NCI-H1092 treated with DMSO at 0.1 percent for 48 hours (cell line): ENCODE measurements at places on chromosomes 5 and 9.

DNA sequence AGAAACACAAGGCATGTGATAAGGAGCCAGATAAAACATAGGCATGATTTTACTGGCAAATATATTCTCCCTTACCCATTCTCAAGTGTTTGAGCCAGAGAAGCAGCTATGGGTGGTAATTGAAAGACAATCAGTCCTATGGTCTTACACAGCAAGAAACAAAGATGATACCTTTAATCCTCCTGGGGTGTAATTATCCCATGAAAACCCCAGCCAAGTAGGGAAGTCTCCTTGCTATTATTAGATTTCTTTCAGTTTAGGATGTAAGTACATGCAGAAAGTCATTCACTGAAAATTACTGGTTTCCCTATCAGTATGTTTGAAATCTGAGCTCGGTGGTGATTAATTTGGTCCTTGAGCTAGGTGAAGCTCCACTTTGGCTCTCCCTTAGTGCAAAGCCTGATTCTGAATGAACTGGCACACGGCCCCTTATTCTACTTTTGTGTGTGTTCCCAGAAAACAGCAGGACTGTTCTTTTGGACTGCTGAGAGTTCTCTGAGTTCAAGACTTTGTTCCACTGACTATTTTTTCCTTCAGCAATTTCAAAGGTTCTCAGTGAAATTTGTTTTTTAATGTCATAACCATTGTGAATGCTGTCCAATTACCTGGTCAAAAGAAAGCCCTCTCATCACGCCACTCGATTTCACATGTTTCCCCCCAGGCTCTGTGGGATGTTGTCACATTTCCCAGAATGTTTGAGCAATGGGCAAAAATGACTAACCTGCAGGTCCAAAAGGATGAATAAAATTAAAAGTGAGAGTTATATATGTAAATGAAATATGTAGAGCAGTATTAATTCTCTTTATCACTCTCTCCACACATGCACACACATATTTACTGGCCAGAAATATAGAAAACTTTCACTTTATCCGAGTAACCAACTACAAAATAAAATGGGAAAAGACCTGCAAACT lies 343.0 kb downstream of the RAB3C start:
- DNase-seq = peak; percentile 28

- no peak for DNase-seq
Observed at GRCh38 chr5:64210866-64211265, 45.2 kb downstream of the RNF180 start.

GRCh38 chr5:146690880-146691355 lies 174.9 kb upstream of the GPR151 start:
- no peak for DNase-seq

- DNase-seq = peak; percentile 20
Observed at GRCh38 chr9:73845954-73846690, 651.0 kb upstream of the RORB start.

DNA sequence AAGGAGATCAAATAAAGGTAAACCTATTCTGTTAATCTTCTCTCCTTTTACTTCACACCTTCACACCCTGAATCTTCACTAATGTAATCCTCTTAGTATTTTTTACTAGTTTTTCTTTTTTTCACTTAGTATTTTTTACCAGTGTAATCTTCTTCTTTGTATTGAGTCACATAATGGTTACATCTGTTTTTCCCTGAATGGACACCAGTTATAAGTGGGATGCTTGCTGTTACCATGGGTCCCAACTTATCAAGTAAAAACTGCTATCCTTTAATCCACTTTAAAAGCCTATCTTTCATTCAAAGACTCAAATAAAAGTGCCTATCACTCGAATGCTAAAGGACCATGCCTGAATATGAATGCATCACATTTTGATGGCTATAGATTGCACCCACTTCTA lies 15.1 kb downstream of the ZFAND5 start:
- DNase-seq = no peak

DNA sequence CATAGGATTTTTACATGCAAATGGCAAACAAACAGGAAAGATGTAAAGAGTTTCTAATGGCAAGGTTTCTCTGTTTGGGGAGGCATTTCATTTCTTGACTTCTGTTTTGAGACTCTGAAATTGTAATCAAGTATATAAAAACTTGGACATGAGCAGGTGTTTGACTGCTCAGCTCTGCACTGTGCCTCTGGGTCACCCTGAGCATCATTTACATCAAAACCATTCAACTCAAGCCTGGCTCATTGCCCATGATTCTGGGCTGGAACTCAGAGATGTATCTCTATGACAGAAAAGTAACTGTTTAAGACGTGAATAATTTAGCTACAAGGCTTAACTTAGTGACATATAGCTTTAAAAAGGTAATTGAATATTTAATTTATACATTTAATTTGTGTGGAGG lies 1402.4 kb upstream of the NUDT12 start:
- DNase-seq = no peak

DNA sequence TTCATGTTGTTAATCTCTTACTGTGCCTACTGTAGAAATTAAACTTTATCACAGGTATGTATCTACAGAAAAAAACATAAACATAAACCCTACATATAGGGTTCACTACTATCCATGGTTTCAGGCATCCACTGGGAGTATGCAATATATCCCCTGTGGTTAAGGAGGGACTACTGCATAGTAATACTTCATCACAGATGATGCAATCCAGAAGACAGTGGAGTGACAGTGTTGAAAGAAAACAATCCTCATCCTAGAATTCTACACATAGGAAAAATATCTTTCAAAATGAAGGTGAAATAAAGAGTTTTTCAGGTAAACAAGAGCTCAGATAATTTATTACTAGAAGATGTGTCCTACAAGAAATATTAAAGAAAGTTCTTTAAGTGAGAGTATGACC lies 105.9 kb downstream of the HOMER1 start:
- DNase-seq = no peak

DNA sequence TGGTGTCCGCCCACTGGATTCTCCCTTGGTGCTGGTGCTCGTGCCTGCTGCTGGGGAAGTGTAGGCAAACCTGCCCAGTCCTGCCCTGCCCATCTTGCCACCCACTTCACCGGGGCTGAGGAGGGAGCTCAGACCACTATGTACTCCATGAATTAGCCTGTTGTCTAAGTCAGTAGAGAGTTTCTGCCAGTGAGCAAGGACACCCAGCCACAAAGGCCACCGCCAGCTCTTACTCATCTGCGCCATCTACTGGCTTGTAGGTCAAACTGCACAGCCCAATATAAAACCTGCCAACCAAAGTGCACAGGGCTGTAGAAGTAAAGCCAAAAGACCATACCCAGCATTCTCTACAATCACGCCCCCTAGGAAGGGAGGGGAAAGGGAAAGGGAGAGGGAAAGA lies 102.3 kb downstream of the GLIS3 start:
- no peak for DNase-seq

DNA sequence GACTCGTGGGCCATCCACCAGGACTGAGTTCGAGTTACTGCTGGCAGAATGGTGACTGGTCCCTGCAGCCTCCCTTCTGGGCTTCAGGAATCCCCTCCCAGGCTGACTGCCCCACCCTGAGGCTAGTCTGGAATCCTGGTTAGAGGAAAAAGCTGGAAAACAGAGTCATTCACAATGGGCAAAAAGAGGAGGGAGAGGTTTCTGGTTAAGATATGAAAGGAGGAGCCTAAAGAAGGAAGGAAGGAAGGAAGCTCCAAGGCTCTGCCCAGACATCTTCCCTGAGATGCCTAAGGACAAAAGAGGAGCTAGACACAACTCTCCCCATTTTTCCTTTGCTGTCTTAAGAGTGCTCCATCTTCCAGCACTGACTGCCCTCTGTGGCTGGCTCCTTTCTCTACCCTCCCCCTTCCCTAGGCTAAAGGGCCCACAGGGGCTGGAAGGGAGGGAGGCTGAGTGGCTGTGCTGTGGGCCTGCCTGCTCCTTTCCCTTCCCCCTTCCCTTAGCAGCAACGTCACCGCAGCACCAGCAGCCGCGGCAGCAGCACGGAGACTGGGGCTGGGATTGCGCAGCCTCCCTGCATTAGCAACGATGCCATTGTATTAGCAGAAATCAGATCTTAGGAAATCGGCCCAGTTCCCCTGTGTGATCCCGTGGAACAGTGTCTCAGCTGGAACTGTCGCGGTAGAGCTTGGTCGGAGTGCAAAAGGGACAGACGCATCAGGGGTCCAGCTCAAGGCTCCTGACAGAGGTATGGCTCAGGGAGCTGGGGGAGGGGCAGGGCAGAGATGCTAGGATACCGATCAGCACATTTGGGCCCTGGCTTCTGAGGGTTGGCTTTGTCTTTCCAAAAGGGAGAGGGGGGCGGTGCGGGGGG lies 48.7 kb downstream of the RUSC2 start:
- no peak for DNase-seq

- no peak for DNase-seq
Observed at GRCh38 chr9:133458643-133459312, 1.0 kb upstream of the CACFD1 start.

DNA sequence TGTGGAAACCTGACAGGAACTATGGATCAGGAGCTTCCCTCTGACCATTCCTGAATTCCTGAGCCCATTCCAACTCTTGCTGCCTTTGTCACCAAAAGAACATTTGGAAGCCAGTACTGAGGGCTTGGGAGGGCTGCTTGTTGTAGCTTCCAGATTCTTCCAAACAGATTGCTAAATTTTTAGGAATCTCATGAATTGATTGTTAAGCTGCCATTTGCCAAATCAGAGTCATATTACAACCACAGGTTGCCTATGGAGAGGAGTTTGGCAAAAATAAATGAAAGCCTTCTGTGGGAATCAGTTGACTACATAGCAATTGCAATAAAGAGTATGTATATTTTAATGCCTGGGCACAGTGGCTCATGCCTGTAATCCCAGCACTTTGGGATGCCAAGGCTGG lies 39.2 kb upstream of the SLC28A3 start:
- DNase-seq = no peak

GRCh38 chr5:7941692-7942091 lies 72.7 kb downstream of the MTRR start:
- peak; percentile 25 for DNase-seq

DNA sequence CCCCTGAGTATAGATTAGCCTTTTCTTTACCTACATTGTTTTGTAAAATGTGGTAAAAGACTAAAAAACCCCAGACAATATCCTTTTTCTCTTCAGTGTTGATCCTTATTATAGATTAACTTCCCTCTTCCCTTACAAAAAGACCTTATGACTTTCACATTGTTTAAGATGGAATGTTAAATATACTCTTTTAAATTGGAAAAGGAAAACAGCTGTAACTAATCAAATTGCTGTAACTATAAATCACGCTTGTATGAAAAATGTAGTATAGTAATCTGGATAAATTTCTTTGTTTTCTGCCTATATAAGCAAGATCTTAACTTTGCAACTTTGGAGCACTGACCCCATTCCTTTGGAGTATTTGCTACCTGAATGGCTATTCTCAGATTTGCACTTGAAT lies 383.1 kb downstream of the FAM170A start:
- no peak for DNase-seq

GRCh38 chr9:34884747-34885189 lies 73.3 kb upstream of the PHF24 start:
- DNase-seq = no peak

- DNase-seq = peak; percentile 93
Observed at GRCh38 chr5:2751592-2752021, at the start of gene IRX2. Gene IRX2, minus strand, starts transcription at chr5:2751677. Its CDS starts 264 bp downstream, at chr5:2751413.

DNA sequence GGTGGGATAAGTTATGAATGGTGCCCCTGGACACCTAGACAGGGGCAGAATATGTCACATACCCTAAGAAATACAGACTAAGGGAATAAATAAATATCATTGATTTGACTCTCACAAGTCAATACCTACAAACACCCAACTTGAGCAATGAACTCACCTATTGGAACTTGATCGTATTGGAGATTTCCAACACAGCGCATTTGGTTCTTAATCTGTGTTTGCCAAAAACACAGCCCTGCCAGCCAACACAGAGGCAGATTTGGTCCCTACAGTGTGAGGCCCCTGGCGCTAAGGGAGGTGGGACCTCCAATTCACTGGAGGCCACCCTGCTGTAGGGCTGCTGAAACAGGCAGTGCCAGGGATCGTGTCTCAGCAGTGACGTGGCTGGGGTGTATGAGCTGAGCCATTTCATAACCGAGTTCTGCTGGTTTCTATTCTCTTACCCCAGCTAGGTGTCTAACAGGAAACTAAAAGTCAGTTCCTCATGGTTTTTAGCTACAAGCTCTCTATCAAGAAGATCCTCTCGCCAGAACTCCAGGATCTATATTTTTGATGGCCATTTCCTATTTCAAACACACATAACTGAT lies 84.5 kb downstream of the SLC1A1 start:
- DNase-seq = no peak

GRCh38 chr9:83204047-83204446 lies 141.1 kb upstream of the RASEF start:
- DNase-seq = no peak

GRCh38 chr5:50751064-50751657 lies 84.7 kb downstream of the PARP8 start:
- DNase-seq = peak; percentile 8

DNA sequence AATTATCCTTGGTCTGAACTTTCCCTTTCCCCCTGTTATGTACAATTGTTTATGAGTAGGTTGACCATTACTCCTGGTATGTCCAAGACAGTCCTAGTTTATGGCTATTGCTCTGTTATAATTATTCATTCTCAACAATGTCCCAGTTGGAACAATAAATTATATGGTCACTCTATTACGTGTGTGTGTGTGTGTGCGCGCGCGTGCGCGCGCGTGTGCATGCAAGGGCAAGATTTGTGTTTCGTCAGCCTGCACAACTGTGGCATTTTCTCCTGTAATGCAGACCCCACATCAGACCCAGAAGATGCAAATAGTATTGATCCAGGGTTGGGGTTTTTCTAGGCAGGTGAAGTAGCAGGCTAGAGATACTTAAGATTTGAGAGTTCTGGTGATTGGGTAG lies 88.4 kb downstream of the ESM1 start:
- no peak for DNase-seq

DNA sequence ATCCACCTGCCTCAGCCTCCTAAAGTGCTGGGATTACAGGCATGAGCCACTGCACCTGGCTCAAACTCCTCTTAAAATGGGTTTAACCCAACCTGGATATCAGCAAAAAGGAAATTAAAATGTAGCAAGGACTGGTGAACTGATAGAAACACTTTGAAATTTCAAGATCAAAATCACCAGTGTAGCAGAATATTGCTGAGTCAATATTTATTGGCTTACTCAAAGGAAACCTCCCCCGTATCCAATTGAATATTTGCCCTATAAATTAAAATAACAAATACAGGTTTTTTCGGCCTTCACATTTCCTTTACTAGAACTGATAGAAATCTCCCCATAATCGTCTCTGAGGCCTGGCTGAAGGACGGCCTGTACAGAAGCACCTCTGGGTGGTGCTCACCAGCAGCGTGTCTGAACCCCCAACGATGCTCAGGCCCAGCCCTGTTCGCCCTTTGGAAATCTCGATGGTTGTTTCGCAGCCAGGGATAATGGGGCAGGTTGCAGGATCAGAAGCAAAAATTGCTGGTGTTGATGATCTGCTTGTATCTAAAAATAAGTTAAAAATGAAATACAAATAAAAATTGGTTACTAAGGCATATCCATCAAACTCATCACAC lies 156.6 kb downstream of the MPDZ start:
- no peak for DNase-seq

DNA sequence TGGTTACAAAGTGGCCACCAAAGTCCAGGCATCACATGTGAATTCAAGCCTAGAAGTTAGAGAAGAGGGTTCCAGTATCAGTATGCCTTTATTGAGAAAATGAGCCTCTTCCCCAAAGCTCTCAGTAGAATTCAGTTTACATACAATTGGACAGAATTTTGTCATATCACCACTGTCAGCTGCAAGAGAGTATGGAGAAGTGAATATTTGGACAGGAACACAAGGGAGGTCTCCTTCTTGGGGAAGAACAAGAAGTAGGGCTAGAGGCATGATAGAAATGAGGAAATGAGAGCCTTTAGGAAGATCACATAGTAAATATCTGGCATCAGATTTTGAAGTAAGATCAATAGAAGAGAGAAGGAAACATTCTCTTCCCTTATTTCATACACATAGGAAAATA lies 27.8 kb upstream of the VLDLR start:
- DNase-seq = no peak
